ENCODE measurements at places on chromosomes 7 and 10.

GRCh38 chr10:89373916-89374711 is 3.7 kb upstream of the IFIT1B start:
- DNase-seq: no peak

DNA sequence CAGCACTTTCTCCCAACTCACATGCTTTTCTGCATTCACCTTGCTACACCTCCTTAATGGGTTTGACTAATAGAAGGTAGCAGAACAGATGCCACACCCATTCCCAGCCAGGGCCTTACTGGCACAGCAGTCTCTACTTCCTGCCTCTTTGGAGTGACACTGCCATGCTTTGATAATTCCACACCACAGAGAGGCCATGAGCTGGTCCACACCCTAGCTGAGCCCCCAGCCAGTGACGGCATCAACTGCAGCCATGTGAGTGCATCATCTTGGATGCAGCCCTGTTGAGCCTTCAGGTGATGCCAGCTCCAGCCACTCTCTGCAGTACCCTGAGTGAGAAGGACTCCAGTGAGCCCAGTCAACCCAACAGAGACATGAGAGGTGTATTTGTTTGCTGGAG is 27.5 kb upstream of the EZH2 start:
- no peak for DNase-seq

DNA sequence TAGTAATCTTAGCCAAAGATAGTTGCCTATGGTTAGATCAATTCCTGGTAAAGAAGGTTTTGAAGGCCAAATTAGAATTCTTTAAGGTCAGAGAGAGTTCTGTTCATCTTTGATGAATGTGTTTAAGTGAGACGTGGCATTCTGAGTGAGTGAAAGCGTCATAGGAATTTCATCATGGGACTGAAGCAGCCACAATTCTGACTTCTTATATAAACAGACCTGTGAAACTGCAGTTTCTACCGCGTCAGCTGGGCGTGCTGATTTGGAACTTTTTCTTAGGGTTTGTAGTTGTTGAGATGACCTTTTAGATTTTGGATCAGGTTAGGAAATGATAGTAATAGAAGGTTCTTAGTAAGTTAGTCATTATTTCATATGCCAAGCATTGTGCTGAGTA is 103.8 kb downstream of the CNNM2 start:
- no peak for DNase-seq

- no peak for DNase-seq
Measured at GRCh38 chr10:77381750-77382149, 255.9 kb downstream of the KCNMA1 start.

DNA sequence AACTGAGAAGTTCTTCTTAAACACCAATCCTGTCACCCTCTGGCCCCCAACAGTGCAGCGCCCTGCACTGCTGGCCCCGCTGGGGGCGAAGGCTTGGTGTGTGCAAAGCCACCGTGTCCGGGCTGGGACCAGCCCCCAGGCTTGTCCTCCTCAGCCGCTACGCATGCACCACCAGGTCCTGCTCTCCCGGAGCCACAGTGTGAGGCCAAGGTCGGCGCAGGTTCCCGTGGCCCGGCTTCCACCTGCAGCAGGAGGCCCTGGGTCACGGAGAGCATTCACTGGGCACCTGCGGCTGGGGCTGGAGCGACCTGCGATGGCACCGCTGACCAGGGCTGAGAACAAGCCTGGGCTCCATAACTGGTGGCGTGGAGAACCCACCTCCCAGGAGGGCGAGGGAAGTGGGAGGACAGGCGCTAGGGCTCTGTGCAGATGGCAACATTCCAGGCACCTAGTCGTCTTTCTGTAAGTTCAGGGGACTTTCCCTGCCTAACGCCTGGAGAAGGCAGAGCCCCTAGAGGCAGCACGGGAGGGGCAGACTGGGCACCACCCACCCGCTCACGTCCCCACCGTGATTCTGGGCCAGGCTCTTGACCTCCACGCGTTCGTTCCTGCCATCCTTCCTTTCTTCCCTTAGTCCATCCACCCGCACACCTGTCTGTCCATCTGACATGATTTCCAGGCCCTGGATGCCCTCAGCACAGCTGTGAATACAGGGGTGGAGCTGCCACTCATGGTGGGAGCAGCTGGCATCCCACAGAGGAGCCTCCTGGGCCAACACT is 271.6 kb downstream of the ELFN1 start:
- no peak for DNase-seq

DNA sequence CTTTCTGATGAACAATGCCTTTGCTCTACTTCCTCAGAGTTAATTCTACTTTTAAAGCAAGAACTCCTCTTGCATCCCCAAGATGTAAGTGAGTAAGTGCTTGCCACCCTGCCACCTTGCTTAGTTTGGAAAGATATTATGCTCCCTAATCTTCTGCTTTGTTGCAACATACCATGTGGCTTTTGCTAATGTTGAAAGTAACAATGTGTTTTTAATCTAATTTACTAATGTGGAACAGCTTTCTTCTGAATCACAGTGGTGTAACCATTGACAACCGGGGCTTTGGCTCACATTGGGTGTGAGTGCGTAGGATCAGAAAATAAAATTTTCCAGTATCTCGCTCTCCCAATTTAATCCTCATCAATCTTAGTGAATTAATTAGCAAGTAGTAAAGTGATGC is 254.1 kb upstream of the PTER start:
- DNase-seq: no peak

DNA sequence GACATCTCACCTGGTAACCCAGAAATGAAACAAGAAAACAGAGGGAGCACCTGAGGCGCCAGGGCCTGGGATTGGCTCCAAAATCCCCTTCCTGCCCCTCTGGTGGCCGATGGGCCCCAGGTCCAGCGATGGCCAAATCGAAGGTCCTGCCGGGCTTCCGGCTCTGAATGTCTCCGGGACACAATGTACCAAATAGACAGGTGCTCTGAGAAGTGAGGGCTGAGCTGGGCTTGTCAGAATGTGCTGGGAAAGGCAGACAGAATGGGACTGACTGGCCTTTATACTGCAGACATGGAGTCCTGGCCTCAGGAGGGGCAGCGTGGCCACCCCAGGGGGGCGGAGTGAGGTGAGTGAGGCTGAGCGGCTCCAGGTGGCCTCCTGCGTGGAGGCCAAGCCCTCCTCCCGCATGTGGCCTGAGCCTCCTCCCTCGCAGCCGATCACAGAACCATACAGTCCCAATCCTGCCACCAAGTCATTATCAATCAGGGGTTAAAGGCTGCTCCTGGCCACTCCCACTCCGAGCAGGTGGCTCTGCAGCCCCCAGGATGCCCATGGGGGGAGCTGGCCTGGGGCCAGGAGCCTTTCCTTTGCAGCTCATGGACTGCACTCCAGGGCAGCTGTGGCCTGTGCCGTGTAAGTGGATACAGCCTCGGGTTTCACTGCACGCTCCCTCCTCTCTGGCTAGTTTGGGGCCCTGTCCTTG is 185.5 kb downstream of the ADARB2 start:
- no peak for DNase-seq

DNA sequence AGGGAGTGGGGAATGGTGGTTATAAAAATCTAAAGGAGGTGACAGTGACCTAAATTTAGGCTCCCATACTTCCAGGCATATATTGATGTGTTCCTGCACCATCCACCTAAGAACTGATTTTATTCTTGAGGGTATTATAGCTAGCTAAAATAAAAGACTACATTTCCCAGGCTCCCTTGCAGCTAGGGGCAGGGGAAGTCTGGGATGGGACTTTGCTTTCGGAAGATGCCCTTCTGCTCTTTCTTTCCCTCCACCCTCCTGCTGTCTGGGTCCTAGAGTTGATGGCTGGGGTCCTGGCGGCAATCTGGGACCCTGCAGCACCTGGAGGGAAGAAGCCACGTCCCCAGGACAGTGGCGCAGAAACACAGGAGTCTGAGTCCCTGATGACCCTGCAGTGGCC is 53.8 kb upstream of the SAMD8 start:
- no peak for DNase-seq

GRCh38 chr10:12703813-12704212 is 297.7 kb downstream of the CCDC3 start:
- no peak for DNase-seq

DNA sequence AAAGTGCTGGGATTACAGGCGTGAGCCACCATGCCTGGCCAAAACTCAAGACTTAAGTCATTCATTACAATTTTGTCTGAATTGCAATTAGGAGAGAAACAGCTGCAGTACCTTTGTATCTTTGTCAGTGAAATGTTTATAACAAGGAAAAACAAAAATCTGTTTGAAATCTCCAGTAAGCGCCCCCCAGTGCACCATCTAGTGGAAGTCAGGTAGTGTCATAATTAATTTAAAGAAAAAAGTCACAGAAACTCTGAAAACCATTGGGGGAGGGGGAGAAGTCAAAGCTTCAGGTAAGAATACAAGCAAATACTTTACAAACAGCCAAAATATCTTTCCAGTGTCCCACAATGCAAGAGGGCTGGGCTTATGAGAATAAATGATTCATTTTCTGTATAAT is 2.8 kb downstream of the MPP7 start:
- DNase-seq: peak; percentile 44

- no peak for DNase-seq
Measured at GRCh38 chr10:118723466-118723865, 31.3 kb downstream of the CACUL1 start.

GRCh38 chr7:91302794-91303193 is 38.6 kb downstream of the FZD1 start:
- no peak for DNase-seq

DNA sequence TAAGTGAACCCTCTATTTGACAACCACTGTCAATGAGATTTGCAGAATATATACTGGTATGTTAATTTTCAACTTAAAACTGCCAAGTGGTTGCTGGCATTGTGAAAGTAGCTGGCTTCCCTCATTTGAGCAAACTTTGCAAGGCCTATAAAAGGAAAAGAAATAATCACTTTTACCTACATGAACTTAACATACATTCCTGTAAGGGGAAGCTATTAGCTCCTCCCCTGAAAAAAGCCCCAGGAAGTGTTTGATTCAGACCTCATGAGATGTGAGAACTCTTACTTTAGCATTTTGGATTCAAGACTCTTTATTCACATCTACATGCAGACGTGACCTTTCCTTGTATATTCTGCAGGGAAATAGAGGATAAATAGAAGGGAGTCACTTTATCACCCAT is 175.6 kb downstream of the OTUD1 start:
- no peak for DNase-seq
